Adipose tissue (tissue), 3 donors: ENCODE measurements at places on chromosomes 12 and 14. TPM values are rescaled to one million over a fixed set of nuclear protein-coding genes. Genes with fewer than 3 reads are reported as not detected.

The FAM90A1 gene
- polyA plus RNA-seq = 0.09 TPM

The IGF1 gene
- polyA plus RNA-seq = 139 TPM

The MYRFL gene
- not detected for polyA plus RNA-seq

The CPNE6 gene
- polyA plus RNA-seq = not detected

The CLEC7A gene
- polyA plus RNA-seq = 12.8 TPM

The FGF23 gene
- not detected for polyA plus RNA-seq

The GARIN6 gene
- polyA plus RNA-seq = not detected

The TC2N gene
- 33.3 TPM for polyA plus RNA-seq

The KLHDC1 gene
- polyA plus RNA-seq = 1.2 TPM

The SIX1 gene
- 0.79 TPM for polyA plus RNA-seq

The NRIP2 gene
- 1.4 TPM for polyA plus RNA-seq

The SERPINA12 gene
- polyA plus RNA-seq = not detected

The PTPRO gene
- 0.98 TPM for polyA plus RNA-seq

The TEX52 gene
- polyA plus RNA-seq = not detected

The ZDHHC22 gene
- polyA plus RNA-seq = not detected

The CATSPERB gene
- 11.4 TPM for polyA plus RNA-seq

The DPY19L2 gene
- polyA plus RNA-seq = 1.4 TPM

The INHBC gene
- not detected for polyA plus RNA-seq
